ENCODE measurements at places on chromosomes 3 and 15.
A peak's percentile ranks its signal among the peaks of the same experiment; 100 is the strongest.

- peak; percentile 56 for DNase-seq
Measured at GRCh38 chr3:195906865-195907683, 1.3 kb downstream of the TNK2 start.

DNA sequence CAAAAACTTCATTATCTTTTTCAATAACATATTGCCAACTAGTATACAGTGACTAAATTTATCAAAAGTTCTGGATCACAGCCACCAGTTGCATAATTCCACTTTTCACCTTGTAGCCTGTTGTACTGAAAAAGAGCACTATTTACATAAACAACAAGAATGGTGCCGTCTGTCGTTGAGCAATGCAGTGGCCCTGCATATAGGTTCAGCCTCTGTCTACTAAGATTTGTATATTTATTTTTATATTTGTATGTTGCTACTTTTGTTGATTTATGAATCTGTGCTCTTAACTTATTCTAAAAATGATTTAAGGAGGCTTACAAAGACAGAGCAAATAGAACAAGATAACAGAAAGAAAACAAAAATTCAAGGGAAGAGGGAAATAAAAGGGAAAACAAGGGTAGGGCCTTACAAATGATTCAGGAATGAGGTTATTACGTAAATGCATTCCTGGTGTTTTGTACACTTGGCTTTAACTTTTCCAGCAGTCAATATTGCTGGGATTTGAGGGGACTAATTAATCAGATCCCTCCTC is 257.6 kb upstream of the STT3B start:
- no peak for DNase-seq

DNA sequence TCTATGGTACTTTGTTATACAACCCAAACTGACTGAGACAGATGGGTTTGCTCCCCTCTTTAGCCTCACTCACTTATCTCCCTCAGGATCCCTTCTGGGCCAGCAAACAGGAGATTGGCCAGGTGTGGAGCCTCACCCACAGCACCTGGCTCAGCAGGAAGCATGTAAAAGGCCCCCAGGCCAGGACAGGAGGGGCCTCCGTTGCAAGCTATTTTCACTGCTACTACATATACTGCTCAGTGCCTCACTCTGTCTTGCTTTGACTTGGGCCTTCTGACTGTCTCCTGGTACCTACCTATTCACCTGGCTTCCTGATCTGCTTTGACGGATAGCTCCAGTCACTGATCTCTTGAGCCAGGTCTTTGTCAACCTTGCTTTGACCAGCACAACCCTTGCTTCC is 20.4 kb upstream of the TPM1 start:
- no peak for DNase-seq

DNA sequence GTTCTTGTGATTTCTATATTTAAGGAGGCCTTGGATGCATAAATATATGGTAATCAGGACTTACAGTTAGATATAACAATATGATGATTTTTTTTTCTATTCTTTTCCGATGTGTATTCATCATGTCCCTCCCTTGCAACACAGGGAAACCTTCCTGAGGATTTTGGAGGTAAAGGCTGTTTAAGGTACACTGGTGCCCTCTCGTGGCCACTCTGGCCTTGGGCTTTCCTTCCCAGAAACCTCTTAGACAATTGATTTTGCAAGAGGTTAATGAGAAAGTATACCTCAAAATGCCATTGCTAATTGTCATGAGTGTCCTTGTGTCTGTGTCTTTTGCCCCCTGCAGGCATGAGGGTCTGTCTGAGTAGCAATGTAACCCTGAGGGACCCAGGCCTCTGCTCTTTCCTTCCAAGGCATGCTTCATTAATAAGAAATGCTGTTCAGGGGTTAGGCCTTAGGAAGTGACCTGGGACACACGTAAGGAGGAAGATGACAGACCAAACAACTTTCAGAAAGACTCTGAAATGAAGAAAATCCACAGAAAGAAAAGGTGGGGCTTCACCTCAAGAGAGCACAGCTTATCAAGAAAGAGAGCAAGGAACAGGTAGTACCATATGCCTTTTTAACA is 70.3 kb upstream of the PPP2R3A start:
- no peak for DNase-seq

DNA sequence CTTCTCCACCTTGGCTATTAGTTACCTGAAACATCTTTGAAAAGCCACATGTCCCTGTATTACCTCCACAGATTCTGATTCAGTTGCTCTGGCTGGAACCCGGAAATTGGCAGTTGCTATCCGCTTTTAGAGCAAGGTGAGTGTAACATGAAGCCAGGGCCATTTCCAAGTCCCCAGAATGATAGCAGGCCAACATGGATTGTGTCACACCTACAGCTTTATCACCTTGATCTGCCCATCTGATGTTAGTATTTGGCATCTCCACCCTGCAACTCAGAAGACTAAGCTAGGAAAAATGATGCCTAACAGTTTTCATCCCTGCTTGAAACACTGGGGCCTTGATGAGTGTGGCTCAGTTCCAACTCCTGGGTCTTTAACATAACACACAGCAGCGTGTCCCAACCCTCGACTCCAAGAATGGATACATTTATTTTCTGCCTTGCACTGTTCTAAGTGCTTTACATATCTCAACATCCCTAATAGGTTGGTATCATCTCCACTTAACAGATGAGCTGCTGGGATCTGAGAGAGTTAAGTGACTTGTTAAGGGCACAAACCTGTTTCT is 21.3 kb upstream of the NUDT16 start:
- DNase-seq = no peak

GRCh38 chr3:37694284-37694675 is 167.4 kb upstream of the CTDSPL start:
- DNase-seq = no peak

DNA sequence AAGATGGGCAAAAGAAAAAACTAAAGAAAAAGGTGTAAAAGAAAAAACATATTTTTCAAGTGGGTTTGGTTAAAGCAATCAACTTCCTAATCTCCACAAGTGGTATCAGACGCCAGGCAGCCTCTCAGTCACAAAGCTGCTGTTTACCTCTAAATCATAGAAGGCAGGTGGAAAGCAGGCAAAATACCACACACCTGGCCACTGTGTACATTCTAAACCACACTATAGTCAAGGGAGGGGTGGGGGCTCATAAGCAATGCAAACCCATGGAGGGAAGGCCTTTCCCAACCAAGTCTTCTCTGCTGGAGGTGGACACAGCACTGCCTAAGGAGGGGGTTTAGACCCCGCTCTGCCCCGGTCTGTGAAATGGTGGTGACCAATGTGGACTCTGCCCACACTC is 50.4 kb downstream of the MCF2L2 start:
- no peak for DNase-seq

DNA sequence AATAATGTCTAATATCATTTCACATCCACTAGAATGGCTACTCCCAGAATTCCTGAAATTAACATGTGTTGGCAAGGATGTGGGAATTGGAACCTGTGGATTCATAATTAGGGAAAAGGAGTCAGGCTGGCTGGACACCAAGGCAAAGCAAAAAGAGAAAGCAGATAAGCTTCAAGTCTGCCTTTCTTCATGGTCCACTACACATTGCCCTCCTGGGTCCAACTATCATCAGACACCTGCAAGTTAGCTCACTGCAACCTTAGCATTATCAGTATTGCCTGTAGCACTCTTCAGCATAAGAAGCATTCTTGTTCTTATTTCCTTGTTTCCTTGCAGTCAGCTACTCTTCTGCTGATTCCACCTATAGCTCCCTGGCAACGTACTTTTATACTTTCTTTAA is 124.3 kb downstream of the ZNF280D start:
- no peak for DNase-seq

GRCh38 chr3:31377045-31377642 is 155.6 kb upstream of the STT3B start:
- DNase-seq = no peak

All from stimulated activated CD8-positive, alpha-beta memory T cell treated with anti-CD3 and anti-CD28 coated beads, Interleukin-12 subunit alpha, Interleukin-12 subunit beta, amount 100 ng/mL, for 4 hours (primary cell).